ENCODE measurements at places on chromosomes 6 and 20. TPM values are rescaled to one million over a fixed set of nuclear protein-coding genes. Genes with fewer than 3 reads are reported as not detected.
A peak's percentile ranks its signal among the peaks of the same experiment; 100 is the strongest.

GRCh38 chr6:50824552-50824951, 5.9 kb downstream of the TFAP2B start:
- H3K27ac ChIP-seq = no peak overlapping the region
- no peak overlapping the region for H3K4me3 ChIP-seq
- H3K4me1 ChIP-seq = peaks cover 14% of the 10 kb centered on the region
- no peak for DNase-seq

DNA sequence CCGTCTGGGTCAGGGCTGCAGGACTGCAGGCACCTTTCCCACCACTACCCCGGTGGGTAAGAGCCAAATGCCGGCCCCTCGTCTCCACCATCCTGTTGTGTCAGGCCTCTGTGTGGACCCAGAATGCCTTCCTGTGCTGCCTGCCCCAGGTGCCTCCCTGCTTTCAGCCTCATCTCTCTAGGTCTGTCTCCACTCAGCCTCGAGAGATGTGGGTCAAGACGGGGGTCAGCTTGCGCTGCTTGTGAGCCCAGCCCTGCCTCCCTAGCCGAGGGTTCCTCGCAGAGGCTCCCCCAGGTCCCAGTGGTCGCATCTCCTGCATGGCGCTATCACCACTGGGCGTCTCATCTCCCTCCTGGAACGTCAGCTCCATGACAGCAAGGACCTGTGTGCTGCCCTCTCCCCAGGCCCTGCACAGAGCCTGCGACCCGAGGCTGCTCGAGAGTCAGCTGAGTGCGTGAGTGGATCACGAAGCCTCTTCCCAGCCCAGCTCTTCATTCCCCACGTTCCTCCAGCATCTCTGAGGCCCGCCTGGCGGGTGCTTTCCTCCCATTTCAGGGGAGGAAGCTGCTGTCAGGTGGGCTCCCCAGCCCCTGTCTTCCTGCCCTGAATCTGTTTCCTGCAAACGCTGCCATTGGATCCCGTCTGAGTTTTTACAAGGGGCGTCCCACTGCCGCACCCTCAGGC, 38.7 kb upstream of the ZBP1 start:
- H3K27me3 ChIP-seq = no peaks in the 10 kb centered on the region
- no peak overlapping the region for H3K27ac ChIP-seq
- peak; percentile 4 for DNase-seq
- no peaks in the 10 kb centered on the region for H3K36me3 ChIP-seq
- peaks cover 4% of the 10 kb centered on the region for H3K4me1 ChIP-seq

- no peaks in the 10 kb centered on the region for H3K36me3 ChIP-seq
- DNase-seq = no peak
Observed at GRCh38 chr20:17871181-17871580, 97.4 kb downstream of the SNX5 start.

GRCh38 chr6:43766500-43766853, 3.5 kb upstream of the VEGFA start:
- H3K4me1 ChIP-seq = peaks cover 54% of the 10 kb centered on the region
- no peak for DNase-seq
- no peak overlapping the region for H3K4me3 ChIP-seq
- no peaks in the 10 kb centered on the region for H3K27me3 ChIP-seq
- no peaks in the 10 kb centered on the region for H3K36me3 ChIP-seq
- H3K27ac ChIP-seq = peak overlapping the region; percentile 98

- DNase-seq = peak; percentile 17
- no peak overlapping the region for H3K27ac ChIP-seq
- H3K27me3 ChIP-seq = no peaks in the 10 kb centered on the region
- H3K4me3 ChIP-seq = no peak overlapping the region
Observed at GRCh38 chr6:16277101-16277981, 39.0 kb downstream of the GMPR start.

DNA sequence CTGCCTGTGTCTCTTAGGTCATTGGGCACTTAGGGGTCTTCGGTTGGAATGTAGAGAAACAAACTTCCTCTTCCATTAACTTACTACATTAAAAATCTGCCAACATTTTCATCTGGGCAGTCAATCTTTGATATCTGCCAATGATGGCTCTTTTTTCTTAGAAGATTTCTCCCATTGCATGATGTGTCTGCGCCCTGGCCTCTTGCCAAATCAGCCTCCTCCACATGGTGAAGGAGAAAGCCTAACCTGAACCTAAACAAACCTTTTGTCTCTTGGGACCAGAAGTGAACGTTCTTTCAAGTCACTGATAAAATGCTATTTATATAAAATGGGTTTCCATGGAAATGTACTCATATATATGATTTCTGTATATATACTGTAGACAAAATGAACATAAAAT, 998.9 kb upstream of the GJE1 start:
- no peaks in the 10 kb centered on the region for H3K4me1 ChIP-seq
- H3K27me3 ChIP-seq = no peaks in the 10 kb centered on the region
- H3K27ac ChIP-seq = no peak overlapping the region

GRCh38 chr20:53186635-53187034, 214.5 kb downstream of the TSHZ2 start:
- H3K27ac ChIP-seq = no peak overlapping the region
- H3K27me3 ChIP-seq = no peaks in the 10 kb centered on the region
- H3K4me3 ChIP-seq = no peak overlapping the region

- H3K4me3 ChIP-seq = no peak overlapping the region
- peaks cover 5% of the 10 kb centered on the region for H3K36me3 ChIP-seq
- peak; percentile 90 for DNase-seq
- peak overlapping the region; percentile 82 for H3K27ac ChIP-seq
- peaks cover 39% of the 10 kb centered on the region for H3K4me1 ChIP-seq
Observed at GRCh38 chr6:41027799-41028560, 11.0 kb downstream of the UNC5CL start.

- DNase-seq = no peak
- no peaks in the 10 kb centered on the region for H3K36me3 ChIP-seq
- no peak overlapping the region for H3K4me3 ChIP-seq
- no peaks in the 10 kb centered on the region for H3K4me1 ChIP-seq
Observed at GRCh38 chr6:83601119-83601518, 88.8 kb downstream of the PRSS35 start.

GRCh38 chr20:43744966-43745730, 18.3 kb upstream of the GTSF1L start:
- no peak overlapping the region for H3K4me3 ChIP-seq
- H3K36me3 ChIP-seq = no peaks in the 10 kb centered on the region
- H3K27ac ChIP-seq = no peak overlapping the region
- H3K27me3 ChIP-seq = no peaks in the 10 kb centered on the region
- no peak for DNase-seq
- H3K4me1 ChIP-seq = peaks cover 4% of the 10 kb centered on the region

- peaks cover 9% of the 10 kb centered on the region for H3K4me1 ChIP-seq
- no peaks in the 10 kb centered on the region for H3K36me3 ChIP-seq
- H3K27me3 ChIP-seq = no peaks in the 10 kb centered on the region
- no peak for DNase-seq
Observed at GRCh38 chr6:150068151-150068550, 770 bp downstream of the ULBP3 start.

- H3K36me3 ChIP-seq = no peaks in the 10 kb centered on the region
- no peak for DNase-seq
- H3K4me3 ChIP-seq = no peak overlapping the region
- H3K4me1 ChIP-seq = no peaks in the 10 kb centered on the region
- no peaks in the 10 kb centered on the region for H3K27me3 ChIP-seq
Observed at GRCh38 chr20:63086421-63087235, 79.9 kb upstream of the BHLHE23 start.

DNA sequence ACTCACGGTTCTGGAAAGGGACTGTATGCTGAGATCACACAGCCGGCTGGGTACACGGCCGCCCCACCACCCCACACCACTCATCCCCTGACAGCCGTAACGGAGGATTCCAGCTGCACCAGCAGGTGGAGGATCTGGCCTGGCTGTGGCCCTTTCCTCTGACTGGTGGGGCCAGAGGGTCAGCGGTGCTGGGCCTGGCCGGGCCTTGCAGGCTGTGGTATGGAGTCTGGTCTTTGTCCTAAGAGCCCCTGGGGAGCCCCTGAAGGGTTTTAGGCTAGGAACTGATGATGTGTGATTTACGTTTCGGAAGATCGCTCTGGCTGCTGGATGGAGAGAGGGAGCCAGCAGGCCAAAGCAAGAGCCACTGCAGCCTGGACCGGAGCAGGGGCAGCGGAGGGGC, 26.6 kb downstream of the NOL4L start:
- no peaks in the 10 kb centered on the region for H3K27me3 ChIP-seq
- no peak for DNase-seq
- no peak overlapping the region for H3K27ac ChIP-seq
- H3K36me3 ChIP-seq = no peaks in the 10 kb centered on the region
- peaks cover 6% of the 10 kb centered on the region for H3K4me1 ChIP-seq
- H3K4me3 ChIP-seq = no peak overlapping the region

DNA sequence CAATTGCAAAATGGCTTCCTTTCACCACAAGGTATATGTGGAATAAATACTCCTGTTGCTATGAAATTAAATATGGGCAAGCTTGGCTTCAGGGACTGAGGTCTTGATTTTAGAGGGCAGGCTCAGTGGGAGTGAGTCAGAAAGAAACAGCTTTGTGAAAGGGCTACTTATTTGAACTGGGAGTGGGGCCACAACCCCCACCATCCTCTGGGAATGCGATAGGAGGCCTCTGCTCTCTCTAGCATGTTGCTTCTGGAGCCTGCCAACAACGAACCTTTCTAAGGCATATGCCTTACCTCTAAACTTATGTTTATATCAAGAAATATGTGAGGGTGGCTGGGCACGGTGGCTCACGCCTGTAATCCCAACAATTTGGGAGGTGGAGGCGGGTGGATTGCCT, 149.7 kb downstream of the LRRC1 start:
- H3K4me3 ChIP-seq = no peak overlapping the region
- H3K27me3 ChIP-seq = no peaks in the 10 kb centered on the region
- no peak for DNase-seq
- H3K27ac ChIP-seq = no peak overlapping the region
- no peaks in the 10 kb centered on the region for H3K36me3 ChIP-seq

Gene SMLR1
- total RNA-seq = 0.52 TPM

Gene WTAP
- total RNA-seq = 56.8 TPM

Gene BPIFB1
- total RNA-seq = not detected

Gene KCNG1
- 4.9 TPM for total RNA-seq

Gene CLIC5
- total RNA-seq = 3.3 TPM

Gene MAP3K7
- total RNA-seq = 7.3 TPM

Gene XKR7
- 0.33 TPM for total RNA-seq

Gene ADGRB3
- total RNA-seq = under 0.01 TPM

Gene RHAG
- not detected for total RNA-seq

Gene SNAP91
- 0.66 TPM for total RNA-seq

Gene VPS16
- 21.3 TPM for total RNA-seq

Gene AKAP12
- total RNA-seq = 49.1 TPM

Gene VAPB
- 10.5 TPM for total RNA-seq

Gene SYCP2L
- total RNA-seq = 3.3 TPM

Gene KCNQ5
- total RNA-seq = 1.0 TPM

Data from body of pancreas (tissue), 4 donors.